SJCRH30 (cell line): ENCODE measurements at places on chromosomes 5 and 9.

GRCh38 chr9:131407717-131408195 is 13.9 kb downstream of the PRRC2B start:
- DNase-seq, result no peak

DNA sequence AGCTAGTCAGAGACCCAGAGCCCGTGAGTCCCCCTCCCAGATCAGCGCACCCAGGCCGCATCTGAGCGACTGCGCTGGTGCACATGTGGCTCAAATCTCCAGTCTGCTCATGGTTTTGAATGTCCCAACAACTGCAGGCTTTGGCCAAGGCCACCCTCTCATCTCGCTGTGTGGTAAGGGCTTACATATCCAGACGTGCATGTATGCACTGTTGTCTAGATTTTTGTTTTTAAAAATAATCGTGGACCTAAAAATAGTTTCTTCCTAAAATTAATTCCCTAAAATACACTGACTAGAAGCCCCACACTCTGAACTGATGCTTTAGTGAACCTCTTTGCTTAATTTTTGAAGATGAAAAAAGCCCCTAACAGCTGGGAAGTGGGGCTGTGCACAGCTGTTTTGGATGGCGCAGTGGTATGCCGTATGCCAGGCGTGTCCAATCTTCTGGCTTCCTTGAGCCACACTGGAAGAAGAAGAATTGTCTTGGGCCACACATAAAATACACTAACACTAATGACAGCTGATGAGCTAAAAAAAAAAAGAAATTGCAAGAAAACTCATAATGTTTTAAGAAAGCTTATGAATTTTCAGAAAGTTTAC is 143.0 kb upstream of the LHFPL2 start:
- peak; percentile 87 for DNase-seq

- DNase-seq, result peak; percentile 44
These were observed 3.6 kb downstream of the SLC12A7 start for GRCh38 chr5:1108023-1108864.

DNA sequence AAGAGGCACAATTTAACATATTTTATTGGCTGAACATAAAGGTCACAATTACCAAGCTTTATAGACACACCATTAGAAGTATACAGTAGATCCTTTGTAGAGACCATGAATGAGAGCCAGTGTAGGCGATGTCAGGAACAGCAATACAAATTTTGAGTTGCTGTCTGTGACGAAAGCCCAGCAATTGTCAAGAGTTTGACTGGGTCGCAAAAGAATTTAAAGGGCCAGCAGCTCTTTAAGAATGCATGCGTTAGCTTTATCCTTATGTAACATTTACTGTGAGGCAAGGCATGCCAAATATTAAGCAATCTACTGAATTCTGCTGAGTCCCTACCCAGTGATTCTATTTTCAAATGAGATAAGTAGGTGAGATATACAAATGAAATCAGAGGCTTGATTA is 236.9 kb downstream of the ARRDC3 start:
- no peak for DNase-seq

DNA sequence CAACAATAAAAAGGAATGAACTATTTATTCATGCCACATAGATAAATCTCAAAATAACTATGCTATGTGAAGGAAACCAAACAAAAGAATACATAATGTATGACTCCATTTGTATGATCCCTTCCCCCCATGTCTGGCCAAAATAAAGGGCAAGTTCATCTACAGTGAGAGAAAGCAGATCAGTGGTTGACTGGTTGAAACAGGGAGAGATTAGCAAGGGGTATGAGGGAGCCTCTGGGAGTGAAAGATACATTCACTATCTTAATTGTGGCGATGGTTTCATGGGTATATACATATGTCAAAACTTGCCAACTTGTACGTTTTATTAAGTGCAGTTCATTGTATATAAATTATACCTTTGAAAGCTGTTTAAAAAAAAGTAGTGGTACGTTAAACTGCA is 4.8 kb downstream of the PSMD5 start:
- no peak for DNase-seq

GRCh38 chr9:19698960-19699359 is 89.9 kb downstream of the SLC24A2 start:
- DNase-seq, result no peak

- no peak for DNase-seq
These were observed 17.2 kb upstream of the GCNT1 start for GRCh38 chr9:76441551-76442322.

DNA sequence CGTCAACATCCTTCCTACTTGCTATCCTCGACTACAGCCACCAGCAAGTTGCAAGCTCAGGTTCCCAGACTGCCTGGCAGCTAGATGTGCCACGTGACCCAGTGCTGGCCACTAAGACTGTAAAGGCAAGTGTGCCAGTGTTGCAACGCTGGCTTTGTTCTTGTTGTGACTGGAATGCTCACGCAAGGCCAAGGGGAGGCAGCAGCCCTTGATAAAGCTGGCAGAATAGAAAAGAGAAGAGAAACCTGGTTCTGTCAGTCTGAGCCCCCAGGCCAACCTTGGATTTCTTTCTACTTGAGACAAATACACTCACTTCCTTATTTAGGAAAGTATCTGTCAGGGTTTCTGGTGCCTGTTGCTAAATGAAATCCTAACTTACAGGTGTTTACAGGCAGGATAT is 113.0 kb downstream of the KLHL3 start:
- DNase-seq, result no peak

GRCh38 chr5:109947667-109948066 is 257.9 kb downstream of the MAN2A1 start:
- no peak for DNase-seq

DNA sequence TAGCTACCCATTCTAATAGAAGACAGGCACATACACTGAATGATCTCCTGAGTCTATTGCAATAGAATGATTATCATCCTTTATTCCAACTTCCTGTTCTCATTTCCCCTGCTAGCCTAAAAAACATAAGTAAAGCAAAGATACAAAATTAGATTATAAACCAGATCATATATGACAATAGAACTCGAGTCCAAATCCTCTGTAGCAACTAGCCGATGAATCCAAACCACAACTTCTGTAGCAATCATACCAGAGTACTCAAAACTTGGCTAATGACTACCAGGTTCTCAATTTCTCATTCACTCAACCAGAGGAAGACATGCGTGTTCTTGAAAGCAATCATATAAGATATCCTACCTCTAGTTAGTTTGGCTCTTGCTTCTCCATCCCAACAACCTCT is 622.1 kb downstream of the PSAT1 start:
- no peak for DNase-seq

- no peak for DNase-seq
These were observed 24.8 kb downstream of the GRIA1 start for GRCh38 chr5:153515301-153515700.

GRCh38 chr9:127162046-127162863 is 39.8 kb upstream of the ANGPTL2 start:
- DNase-seq, result no peak

DNA sequence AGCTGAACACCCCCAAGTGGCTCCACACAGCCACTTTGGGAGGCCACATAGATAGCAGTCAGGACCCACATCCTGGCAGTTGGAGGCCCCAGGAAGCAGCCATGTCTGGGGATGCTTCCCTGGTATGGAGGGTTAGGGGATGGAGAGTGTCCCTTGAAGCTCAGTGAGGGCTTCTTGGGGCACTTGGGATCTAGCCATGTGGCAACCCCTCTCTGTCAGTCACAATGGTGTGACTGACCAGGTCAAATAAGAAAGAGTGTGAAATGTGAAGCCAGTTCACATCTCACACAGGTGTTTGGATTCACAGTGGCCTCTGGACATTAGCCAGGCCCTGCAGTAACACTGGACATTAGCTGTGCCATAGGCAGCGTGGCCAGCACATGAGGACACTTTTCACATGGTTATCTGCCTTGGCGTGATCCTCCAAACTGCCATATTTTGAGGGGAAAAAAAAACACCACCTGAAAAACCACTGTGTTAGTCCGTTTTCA is 53.9 kb upstream of the IL17B start:
- no peak for DNase-seq

DNA sequence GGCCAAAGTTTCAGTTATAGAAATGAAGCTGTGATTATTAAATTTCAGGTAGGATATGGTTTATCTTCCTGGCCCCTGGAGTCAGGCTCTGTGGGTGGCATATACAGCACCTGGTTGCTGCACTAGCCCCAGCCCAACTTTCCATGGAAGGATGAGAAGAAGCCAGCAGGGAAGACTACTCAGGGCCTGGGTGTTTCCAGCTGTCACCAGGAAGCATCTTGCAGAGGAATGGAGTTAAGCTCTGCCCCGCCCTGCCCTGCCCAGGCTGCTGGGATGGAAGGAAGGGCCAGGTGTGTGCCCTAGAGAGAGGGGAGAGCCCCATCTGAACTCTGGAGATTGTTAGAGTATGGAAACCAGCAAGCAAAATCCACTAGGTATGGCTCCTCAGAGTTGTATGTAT is 42.8 kb upstream of the FAT2 start:
- no peak for DNase-seq

DNA sequence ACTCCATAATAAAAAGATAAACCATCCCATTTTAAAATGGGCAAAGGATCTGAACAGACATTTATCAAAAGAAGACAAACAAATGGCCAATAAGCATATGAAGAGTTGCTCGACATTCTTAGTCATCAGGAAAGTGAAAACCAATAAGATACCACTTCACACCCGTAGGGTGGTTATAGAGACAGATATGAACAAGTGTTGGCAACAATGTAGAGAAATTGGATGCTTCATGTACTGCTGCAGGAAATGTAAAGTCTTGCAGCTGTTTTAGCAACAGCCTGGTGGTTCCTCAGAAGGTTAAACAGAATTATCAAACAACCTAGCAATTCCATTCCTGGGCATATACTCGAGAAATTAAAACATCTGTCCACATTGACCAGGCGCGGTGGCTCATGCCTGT is 42.5 kb downstream of the GTF3C4 start:
- no peak for DNase-seq

- DNase-seq, result no peak
These were observed 16.2 kb upstream of the ITGA1 start for GRCh38 chr5:52771343-52772039.

- DNase-seq, result no peak
These were observed 20.5 kb upstream of the BHMT start for GRCh38 chr5:79091064-79091463.

- peak; percentile 60 for DNase-seq
These were observed 18.2 kb upstream of the DCP2 start for GRCh38 chr5:112958093-112959088.

DNA sequence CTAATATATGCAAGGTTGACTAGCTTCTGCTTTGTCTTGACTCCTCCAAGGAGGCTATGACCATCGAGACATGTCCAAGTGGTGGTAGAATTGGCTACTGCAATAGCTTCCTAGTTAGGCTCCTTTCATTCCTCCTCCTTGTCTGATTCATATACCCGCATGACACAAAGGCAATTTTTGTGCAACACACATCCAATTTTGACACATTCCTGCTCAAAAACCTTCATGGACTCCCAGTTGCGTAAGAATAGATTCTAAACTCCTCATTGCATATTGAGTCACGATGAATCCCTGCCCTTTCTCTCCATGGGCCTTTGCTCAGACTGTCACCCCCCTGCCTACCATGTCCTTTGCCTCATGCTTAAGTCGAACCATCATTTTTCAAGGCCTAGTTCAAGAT is 344.5 kb downstream of the ACTL7B start:
- no peak for DNase-seq

DNA sequence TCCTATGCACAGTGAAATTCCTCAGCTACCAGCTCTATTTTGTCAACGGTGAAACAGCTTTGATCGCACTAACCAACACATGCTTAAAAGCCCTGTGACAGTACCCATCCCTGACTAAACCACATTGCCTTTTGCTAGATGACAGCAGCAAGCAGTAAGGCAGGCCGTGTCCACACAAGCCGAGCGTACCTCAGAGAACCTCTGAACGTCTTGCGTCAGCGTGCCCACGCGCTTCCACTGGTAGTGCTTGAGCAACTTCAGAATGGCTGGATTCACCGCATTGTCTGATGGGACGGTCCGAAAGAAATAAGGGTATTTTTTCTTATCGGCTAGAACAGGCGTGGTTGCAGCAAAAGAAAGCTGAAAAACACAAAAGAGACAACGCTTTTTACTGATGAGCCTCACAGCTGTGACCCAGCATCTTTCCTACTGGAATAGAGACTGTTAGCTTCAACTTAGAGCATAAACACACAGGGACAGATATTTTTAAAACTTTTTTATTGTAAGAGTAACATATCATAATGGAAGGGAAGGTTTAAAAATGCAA is 167.0 kb downstream of the GABBR2 start:
- no peak for DNase-seq

- DNase-seq, result no peak
These were observed 21.0 kb upstream of the ERCC6L2 start for GRCh38 chr9:95854386-95855020.

DNA sequence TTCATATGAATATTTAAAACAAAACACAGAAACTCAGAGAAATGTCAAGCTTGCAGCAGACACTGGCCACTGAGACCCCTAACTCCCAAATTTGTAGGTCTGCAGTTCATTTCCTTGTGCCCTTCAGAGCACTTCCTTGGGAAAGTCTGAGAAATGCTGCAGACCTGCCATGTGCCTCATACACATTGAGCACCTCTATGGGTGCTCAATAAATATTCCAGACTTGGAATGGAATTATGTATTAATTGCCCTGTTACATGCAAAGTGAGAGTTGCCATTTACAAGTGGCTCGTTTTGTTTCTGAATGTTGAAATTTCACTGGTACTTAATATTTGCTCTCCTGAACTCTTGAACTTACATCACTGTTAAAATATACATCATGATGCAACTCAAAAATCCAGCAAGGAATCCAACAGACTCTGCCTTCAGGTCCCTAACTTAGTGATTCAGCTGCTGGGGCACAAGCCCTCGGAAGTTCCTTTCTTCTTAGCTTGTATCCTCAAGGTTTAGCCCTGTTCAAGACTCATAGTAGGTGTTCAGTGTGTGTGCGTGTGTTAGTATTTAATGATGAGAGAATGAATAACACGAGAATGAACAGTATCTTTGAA is 90.6 kb downstream of the PTCD2 start:
- DNase-seq, result no peak

DNA sequence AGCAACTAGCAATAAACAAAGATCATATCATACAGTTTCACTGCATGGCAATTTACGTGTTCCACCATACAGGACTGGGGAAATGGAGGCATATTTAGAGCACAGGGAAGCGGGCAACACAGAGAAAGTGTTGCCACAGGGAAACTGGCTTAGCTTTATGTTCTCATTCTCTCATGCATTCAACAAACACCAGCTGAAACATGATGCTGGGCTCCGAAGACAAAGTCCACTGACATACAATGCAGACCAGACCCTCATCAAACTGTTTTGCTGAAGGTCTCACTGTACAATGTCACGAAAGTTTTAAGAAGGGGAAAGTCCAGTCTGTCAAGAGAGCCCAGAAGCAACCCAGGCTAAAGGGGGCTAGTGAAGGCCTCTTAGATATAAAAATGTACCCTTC is 115.1 kb downstream of the MAPKAP1 start:
- no peak for DNase-seq

DNA sequence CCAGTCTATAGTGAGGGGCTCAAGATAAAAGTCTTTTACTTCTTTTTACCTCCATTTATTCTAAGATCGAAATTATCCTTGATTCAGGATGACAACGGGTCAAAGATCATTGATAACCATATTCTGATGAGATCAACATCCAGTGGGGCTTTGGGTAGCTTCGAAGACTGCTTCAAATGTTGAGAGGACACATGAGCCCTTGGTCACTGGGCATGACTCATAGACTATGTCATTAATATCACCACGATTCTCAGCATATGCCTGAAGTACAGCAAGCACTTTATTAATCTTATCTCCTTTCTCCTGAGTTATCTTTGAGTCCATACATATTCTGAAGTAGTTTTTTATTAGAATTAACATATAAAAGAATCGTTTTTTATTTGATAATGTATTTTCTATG is 117.1 kb upstream of the DAB2 start:
- peak; percentile 21 for DNase-seq
